ENCODE measurements at places on chromosomes 3 and 15. TPM values are rescaled to one million over a fixed set of nuclear protein-coding genes. Genes with fewer than 3 reads are reported as not detected.

TEX9 gene
- total RNA-seq: 3.2 TPM

TRIM59 gene
- 10.7 TPM for total RNA-seq

DNA sequence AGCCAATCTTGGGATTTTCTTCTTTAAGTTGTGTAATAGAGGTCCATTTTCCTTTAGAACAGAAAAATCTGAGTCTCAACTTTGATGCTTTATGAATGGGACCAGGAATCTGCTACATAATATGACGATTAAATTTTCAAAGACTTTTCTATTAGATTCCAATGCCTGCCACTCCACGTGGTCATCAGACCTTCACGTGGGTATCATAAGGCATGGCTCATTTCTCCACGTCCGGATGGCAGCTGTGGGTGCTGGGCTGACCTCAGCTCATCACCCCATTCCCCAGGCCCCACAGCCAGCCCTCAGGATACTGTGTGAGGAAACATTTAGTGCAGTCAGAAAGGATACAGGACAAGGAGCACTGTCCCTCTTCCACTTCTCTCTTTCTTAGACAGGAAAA is 159.7 kb downstream of the SEMA6D start:
- no peak for DNase-seq

GRCh38 chr15:69996321-69997160 is 101.2 kb downstream of the TLE3 start:
- no peak for DNase-seq

- DNase-seq: peak; percentile 42
These were observed 1.7 kb downstream of the PPCDC start for GRCh38 chr15:75025107-75025506.

DNA sequence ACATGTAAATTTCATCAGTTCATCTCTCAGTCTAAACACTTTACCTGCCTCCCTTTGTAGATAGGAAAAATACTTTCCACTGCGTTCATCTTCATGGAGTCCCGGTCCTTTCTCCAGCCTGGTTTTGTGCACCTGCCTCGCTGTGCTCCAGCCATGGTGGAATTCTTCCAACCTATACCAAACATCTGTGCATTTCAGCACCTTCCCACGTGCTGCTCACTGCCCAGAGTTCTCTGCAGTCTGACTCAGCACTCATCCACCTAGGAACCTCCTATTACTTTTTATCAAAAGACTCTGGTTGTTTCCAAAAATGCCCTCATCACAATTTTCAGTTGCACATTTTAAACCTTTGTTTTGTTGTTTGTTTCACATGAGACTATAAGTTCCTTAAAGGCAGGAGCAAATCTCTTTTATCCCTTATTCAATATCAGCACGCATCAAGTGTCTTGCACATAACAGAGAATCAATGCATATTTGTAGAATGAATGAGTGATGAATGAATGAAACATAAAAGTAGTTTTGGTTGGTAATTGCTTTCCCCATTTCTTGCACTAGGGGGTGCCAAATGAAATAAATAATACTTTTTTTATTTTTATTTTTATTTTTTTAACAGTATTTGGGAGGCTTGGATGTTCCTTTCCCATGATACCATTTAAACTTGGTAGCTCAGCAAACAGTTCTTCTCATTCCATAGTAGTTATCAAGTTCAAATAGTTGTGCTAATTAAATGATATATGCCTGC is 30.2 kb upstream of the ADAMTS9 start:
- DNase-seq: no peak

- DNase-seq: no peak
These were observed 101.5 kb downstream of the ZNF280D start for GRCh38 chr15:56631765-56632164.

GRCh38 chr15:73985101-73985873 is 6.8 kb downstream of the STOML1 start:
- DNase-seq: peak; percentile 33

GRCh38 chr3:38190481-38190881 is 25.1 kb downstream of the OXSR1 start:
- DNase-seq: no peak

- no peak for DNase-seq
These were observed 25.7 kb downstream of the ECT2 start for GRCh38 chr3:172776049-172776717.

- DNase-seq: peak; percentile 70
These were observed 27.3 kb downstream of the DUT start for GRCh38 chr15:48358229-48359152.

- peak; percentile 41 for DNase-seq
These were observed 52.6 kb downstream of the IQCH start for GRCh38 chr15:67307156-67307555.

- DNase-seq: no peak
These were observed 1.1 kb downstream of the KIF15 start for GRCh38 chr3:44762690-44763089.

GRCh38 chr15:63708126-63708772 is 111.1 kb downstream of the FBXL22 start:
- DNase-seq: no peak

DNA sequence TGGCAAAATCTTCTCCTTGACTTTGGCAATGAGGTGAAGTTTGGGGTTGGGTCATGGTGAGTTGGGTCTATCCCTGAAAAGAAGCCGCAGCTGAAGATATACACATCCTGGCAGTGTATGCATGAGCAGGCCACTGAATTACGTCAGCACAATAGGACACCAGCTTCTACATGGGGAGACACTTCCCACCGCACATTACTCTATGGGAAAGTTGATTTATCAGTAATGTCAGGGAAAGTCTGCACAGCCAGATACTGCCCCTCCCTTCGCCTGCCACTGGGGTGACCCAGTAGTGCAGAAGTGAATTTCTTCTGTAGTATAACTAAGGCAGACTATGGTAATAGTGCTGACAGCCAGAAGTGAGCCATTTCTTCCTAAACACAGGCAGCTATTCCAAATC is 245.0 kb downstream of the NTRK3 start:
- peak; percentile 11 for DNase-seq

All from muscle of leg (tissue), 16 donors.